CD8-positive, alpha-beta memory T cell (primary cell): ENCODE measurements at places on chromosomes 5 and 9. TPM values are rescaled to one million over a fixed set of nuclear protein-coding genes. Genes with fewer than 3 reads are reported as not detected.

The FOXD4L5 gene
- polyA plus RNA-seq = not detected

The PRRX2 gene
- not detected for polyA plus RNA-seq

The ENTPD8 gene
- not detected for polyA plus RNA-seq

The MAMDC2 gene
- polyA plus RNA-seq = 0.10 TPM

The GNG10 gene
- 22.9 TPM for polyA plus RNA-seq
